ENCODE measurements at places on chromosomes 5 and 9.

- no peak for DNase-seq
Observed at GRCh38 chr5:125134216-125135081, 388.0 kb upstream of the ZNF608 start.

DNA sequence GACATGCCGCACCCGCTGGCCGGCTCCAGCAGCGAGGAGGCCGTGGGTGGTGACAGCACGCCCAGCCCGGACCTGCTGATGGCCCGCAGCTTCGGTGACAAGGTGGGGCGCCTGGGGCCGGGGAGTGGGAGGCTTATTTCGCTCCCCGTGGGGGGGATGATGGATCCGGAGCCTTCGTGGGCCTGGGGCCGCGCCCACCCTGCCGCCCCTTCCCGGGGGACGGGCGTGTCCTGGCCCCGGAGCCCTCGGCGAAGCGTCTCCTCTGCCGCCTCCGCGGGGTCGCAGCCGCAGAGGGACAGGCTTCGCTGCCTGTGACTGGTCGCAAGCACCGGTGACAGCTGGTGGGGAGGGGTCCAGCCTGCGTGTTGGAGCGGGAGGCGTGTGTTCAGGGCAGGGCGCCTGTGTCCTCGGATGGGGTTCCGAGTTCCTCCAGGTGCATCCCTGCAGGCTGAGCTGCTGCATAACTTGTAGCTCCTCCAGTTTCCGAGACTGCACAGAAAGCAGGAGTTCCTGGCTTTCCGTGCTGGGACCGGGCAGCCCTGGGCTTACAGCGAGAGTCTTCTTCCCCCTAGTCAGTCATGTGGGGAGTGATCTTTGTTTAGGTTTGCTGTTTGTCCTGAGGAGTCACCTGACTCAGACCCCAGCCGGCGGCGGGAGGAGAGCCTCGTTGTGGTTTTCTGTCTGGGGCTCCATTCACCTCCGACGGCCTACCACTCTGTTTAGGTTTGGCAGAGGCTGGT, 666 bp downstream of the SNX30 start:
- DNase-seq = no peak

GRCh38 chr9:76617497-76618175, 146.6 kb upstream of the PCA3 start:
- no peak for DNase-seq

DNA sequence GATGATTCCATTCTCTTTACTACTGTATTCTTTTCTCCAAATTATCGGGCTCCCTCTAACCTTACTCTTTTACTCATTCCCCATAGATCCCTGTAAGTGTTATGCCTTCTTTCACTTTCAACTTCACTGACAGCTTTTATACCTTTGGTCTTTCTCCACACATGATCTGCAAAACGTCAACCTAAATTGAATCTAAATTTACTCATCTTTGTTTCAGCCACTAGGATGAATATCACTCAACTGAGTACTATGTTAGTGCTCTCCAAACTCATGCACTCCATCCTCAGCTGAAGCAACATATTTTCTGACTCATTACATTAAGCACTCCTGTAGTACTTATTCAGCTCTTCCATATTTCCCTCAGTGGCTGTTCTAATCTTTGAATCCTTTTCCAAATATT, 133.4 kb downstream of the ADAMTS19 start:
- DNase-seq = no peak

- DNase-seq = no peak
Observed at GRCh38 chr5:81151546-81151945, 81.6 kb upstream of the CKMT2 start.

- DNase-seq = no peak
Observed at GRCh38 chr9:75085640-75086039, 2.3 kb downstream of the NMRK1 start.

DNA sequence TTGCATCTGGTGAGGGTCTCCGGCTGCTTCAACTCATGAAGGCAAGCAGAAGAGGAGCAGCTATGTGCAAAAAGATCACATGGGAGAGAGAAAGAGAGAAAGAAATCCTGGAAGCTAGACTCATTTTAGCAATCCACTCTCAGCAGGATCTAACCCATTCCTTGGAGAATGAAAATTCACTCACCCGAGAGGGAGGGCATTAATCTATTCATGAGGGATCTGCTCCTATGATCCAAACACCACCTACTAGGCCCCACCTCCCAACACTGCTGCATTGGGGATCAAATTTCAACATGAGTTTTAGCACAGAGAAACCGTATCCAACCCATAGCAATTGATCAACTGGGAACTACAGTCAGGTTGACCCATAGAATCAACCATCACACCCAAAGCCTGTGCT, 98.1 kb upstream of the SV2C start:
- no peak for DNase-seq

GRCh38 chr5:42274913-42275312, 148.3 kb upstream of the GHR start:
- no peak for DNase-seq

DNA sequence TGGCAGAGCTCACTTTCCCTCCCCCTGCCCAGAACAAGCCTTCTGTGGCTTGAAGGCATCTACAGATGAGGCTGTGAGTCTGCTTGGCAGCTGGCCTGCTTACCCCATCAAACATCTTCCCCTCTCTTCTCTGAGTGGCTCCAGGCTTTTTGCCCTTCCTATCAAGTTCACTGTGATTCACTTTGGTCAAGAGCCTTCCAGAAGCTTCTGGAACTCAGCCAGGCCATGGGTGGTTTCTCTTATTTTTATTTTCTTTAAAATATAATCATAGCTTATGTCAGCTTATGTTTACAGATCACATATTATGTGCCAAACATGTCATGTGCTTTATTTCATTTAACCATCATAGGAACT, 267.0 kb downstream of the SEC61B start:
- DNase-seq = no peak

DNA sequence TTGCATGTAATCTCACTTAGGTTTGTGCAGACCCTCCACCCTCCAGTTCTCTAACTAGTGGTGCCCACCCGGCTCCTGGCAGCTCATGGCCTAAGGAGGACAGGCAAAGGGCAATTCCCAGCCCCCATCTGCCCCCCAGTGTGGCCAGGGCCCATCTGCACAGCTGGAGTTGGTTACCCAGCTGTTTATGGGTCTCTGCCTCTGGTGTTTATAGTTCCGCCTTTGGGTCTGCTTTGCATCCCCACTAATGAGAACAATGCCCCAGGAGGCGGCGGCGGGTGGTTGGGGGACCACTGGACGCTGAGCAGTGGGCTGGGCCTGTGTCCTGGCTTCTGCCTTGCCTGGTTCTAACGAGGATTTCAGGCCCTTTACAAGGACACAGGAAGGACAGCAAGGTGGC, 62.4 kb downstream of the NDST1 start:
- DNase-seq = no peak

GRCh38 chr9:15182730-15183129, 124.3 kb downstream of the TTC39B start:
- no peak for DNase-seq

- no peak for DNase-seq
Observed at GRCh38 chr5:72248410-72248981, 71.5 kb downstream of the MRPS27 start.

GRCh38 chr5:149406203-149406978, 27.3 kb upstream of the IL17B start:
- no peak for DNase-seq

DNA sequence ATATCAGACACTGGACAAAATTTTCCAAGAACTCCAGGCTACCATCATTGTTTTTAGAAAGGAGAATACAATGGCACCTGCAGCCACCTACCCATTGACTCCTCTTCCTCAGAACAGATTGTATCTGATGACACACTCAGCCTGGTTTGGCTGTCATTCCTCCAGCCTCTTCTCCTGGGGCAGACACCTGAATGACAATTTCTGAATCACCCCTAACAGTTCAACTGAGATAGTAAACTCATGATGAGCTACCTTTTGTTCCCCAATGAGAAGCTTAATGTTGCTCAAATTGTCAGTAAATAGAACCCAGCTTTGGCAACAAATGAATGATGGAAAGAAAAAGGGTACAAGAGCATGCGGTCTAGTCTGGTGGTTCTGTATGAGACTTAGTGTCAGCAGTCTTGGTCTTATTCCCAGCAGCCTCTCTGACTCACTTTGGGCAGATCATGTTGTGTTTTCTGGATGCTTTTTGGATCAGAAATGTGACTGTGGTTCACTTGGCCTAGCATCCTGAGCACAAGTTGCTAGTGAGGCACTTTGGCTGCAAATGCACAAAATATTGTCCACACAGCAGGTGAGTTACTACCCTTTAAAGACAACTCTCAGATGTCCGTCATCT, 78.3 kb downstream of the MAMDC2 start:
- no peak for DNase-seq

- DNase-seq = no peak
Observed at GRCh38 chr9:134723037-134723436, 81.4 kb downstream of the COL5A1 start.

- DNase-seq = no peak
Observed at GRCh38 chr9:21730899-21731298, 71.5 kb upstream of the MTAP start.

GRCh38 chr9:22416692-22417060, 29.9 kb upstream of the DMRTA1 start:
- DNase-seq = no peak

- DNase-seq = no peak
Observed at GRCh38 chr5:38680094-38680825, 123.8 kb upstream of the LIFR start.

DNA sequence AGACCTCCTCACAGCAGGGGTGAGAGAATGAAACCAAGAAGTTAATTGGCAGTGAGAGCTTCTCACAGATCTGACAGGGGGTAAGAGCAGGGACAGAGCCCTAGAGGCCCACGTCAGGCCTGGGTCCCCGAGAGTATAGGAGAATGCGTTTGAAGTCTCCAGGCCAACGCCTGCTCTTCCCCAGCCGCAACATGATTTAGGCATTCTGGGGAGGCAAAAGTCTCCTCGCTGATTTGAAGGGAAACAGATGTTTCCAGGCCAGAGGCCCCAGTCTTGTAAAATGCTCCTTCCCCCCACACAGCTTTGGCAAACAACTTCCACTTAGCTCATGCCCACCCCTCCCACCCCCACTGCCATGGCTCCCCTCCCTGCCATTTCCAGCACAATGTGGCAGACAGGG, 239.2 kb upstream of the TRIM32 start:
- DNase-seq = no peak

GRCh38 chr9:4207881-4208615, 91.8 kb downstream of the GLIS3 start:
- DNase-seq = no peak

GRCh38 chr5:138565100-138565821, 9.9 kb downstream of the HSPA9 start:
- no peak for DNase-seq

- no peak for DNase-seq
Observed at GRCh38 chr9:131994364-131995125, 85.1 kb downstream of the MED27 start.

DNA sequence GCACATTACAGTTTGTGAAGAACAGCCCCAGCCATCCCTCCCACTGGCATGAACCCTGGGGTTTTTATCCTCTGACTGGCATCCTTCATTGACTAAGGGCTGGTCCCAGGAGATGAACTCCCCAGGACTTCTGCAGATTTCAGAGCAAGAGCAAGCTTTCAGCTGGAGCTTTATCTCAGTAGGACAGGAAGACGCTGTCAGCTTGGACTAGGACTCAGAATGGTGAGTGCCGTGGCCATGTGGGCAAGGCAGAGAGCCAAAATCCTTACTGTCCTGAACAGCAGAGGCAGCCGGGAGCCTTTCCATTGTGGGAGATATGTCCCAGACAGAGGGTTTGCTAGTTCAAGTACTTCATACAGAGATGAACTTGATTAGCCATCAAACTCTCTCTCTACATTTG, 3.2 kb upstream of the ACOT12 start:
- no peak for DNase-seq

- DNase-seq = no peak
Observed at GRCh38 chr9:133861086-133861485, 122.9 kb upstream of the SARDH start.

GRCh38 chr9:27601396-27601795, 28.1 kb upstream of the C9orf72 start:
- DNase-seq = no peak

GRCh38 chr5:118220556-118221195, 767.7 kb downstream of the DTWD2 start:
- no peak for DNase-seq

- DNase-seq = no peak
Observed at GRCh38 chr9:108534741-108535140, 321.0 kb downstream of the ACTL7B start.

DNA sequence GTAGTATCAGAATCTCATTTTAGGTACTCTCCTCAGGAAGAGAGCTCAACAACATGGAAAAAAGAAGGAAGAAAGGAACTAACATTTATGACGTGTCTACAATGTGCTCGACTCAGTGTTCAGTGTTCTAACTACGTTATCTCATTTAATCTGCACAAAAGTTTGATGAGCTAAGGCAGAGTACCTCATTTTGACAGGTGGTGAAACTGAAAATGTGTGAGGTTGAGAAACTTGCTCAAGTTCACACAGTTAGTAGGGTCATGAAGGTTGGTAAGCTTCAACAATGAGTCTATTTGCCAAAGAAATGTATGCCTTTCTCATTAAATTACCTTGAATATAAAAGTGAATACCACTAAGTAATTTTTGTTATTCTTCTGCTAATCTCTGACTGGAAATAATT, 165.1 kb downstream of the CAAP1 start:
- DNase-seq = no peak

- DNase-seq = no peak
Observed at GRCh38 chr5:123561230-123561629, 49.3 kb downstream of the CSNK1G3 start.

DNA sequence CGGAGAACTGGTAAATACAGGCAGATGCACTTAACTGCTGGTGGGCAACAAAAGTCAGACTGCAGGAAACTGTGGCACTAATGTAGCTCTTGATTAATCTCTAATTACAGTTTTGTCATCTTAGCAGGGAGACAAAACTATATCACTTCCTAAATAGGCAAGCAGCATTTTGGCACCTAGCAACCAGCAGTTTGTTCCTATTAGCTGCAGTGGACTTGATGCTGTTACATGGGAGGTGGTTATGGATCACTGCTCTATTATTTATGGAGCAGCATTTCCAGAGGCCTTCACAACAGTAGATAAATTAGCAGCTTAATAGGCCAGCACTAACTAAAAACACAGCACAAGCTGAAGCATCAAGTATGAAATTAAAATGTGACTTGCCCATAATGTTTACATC, 518.3 kb upstream of the ITGA1 start:
- DNase-seq = no peak

DNA sequence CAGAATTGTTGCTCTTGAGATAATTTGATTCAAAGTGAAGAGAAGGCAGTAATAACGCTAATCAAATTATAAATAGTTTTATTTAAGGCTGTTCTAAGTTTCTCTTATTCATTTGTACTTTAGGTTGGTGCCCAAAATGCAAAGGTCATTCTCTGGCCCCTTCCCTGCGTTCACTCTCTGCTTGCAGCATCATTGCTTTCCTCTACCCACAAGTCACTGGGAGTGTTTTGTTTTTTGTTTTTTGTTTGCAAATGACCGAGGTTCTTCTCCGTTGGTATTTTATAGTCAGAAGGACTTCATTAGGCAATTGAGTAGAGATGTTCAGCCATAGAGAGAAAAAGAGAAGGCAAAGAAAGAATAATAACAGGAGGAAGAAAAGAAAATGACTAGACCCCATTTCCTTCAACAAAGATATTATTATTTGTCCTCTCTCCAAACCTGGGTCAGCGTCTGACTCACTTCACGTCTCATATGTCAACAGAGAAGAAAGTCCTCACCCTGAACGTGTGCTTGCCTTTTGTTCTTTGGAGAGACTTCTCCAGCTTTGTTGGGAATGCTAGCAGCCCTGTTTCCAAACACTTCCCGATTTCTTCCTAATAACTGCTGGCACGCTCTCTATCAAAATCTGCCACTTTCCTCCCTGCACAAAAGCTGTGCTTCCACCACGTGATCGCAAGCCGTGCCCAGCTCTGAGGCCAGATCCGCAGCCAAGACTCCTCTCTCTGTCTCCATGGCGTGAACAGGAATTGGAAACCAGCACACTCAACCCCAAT, 119.8 kb downstream of the EBF1 start:
- DNase-seq = peak; percentile 10
